ENCODE measurements at places on chromosomes 3 and 15.

DNA sequence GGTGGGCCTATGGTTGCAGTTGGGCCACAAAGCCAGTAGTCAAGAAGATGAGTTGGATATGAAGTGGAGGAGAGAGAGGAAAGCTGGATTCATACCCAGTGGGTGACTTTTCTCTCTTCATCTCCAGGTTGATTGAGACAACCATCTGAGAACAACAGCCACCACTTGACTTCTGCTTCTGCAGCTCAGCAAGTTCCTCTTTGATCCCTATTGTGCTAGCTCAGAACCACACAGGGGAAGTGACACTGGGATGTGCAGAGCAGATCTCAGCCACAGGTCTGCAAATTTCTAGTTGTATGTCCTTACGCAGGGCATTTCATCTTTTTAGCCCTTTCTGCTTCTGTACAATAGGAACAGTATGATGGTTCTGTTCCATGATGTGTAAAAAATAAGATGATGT lies 459.2 kb upstream of the ARRDC4 start:
- DNase-seq, result no peak

- DNase-seq, result no peak
Observed at GRCh38 chr3:124257336-124257864, 265.5 kb upstream of the ROPN1 start.

DNA sequence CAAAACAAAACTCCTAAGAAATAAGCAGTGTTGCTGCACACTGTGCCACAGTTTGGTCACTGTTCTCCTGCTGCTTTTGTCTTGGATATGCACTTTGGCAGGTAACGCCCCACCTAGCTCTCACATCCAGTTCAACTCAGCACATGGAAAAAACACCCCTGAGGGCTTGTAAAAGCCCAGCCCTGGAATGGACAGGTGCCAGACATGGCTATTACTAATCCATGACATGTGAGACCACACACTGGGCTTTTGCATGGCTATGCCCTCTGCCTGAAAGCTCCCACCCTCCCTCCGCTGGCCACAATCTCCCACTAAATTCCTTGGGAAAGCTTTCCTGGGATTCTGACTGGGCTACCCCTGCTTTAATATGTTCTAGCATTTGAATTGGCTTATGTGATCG lies 24.7 kb upstream of the ZBED2 start:
- DNase-seq, result no peak

DNA sequence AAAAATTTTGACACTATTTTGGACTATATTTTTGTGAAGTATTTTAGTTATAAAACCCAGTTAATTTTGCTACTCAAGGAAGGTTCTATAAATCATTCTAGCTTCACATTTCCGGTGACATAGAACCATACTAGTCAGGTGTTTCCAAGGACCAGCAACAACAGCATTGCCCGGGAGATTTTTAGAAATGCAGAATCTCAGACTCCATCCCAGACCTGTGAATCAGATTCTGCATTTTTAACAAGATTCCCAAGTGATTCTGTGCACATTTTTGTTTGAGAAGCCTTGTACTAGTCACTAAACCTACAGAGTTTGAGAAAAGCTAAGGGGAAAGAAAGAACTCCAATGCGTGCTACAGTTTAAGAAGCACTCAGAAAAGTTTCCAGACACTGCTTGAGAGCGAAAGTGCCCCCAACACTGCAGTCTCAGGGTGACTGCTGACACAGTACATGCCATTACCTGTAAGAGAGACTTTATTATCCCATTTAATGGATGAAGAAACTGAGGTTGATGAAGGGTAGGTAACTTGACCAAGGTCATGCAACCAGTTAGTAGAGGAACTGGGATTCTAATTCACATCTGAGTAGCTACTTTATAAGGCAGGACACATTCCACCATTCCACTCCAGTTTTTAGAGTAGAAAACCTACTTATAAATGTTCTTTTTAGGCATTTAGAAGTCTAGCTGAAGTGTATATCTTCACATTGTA lies 49.7 kb upstream of the USP3 start:
- no peak for DNase-seq

GRCh38 chr3:112376992-112377391 lies 44.0 kb downstream of the CD200 start:
- no peak for DNase-seq

- no peak for DNase-seq
Observed at GRCh38 chr3:14886101-14886500, 61.3 kb upstream of the NR2C2 start.

- no peak for DNase-seq
Observed at GRCh38 chr3:70488816-70489215, 176.4 kb upstream of the MDFIC2 start.

DNA sequence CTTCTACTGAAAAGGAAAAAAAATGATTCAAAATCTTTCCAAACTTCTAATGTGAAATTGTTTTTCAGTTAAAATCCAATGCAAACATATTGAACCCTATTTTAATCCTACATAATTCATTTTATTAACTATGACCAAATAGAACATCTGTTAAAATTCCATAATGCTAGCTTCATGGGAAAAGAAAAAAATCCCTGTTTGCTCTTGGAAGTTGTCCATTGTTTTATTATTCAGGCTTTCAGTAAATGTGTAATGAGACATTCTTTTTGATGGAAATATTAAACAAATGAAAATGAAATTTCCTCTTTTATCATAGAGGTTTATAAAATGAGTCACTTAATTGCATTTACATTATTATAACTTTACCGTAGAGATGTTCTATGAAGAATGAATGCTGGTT lies 49.5 kb downstream of the SLC25A26 start:
- no peak for DNase-seq

DNA sequence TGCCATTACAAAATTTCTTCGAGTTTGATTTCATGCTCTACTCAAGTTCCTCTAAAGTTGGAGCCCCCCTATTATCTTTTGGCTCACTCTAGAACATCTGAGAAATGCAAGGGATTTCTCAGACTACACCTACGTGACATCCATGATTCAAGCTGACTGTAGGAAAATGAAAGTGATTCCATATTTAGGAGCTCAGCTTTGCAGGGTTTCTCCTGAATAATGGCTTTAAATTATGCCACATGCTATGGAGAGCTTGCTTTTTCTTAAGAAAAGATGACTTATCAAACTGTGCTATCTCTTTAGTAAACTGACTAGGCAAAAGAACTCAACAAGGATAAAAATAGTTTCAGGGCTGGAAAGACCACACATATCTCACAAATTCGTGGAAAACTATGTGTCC lies 292.1 kb downstream of the LSAMP start:
- no peak for DNase-seq

GRCh38 chr3:127637546-127637945 lies 8.6 kb downstream of the PODXL2 start:
- no peak for DNase-seq

DNA sequence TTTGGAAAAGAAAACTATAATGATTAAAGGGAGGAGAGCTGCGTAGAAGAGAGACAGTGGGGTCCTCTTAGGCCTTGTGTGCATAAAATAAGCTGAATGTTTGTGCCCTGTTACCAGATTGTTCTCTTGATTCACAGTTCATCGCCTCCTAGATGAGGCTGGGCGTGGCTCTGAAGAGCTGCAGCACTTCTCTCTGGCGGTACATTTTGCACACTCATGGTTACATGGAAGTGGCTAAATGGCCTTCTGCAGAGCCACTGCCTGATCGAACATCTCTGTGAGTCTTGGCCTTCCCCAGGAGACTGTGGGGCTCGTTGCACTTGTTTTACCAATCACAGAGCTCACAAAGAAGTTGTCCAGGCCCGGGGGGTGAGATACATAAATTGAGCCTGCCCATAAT lies 208.8 kb downstream of the GABRG3 start:
- DNase-seq, result no peak

GRCh38 chr3:183435661-183436060 lies 7.2 kb upstream of the MCF2L2 start:
- no peak for DNase-seq

- no peak for DNase-seq
Observed at GRCh38 chr15:81863162-81863561, 182.7 kb downstream of the MEX3B start.

GRCh38 chr3:172102123-172102882 lies 62.9 kb downstream of the FNDC3B start:
- DNase-seq, result no peak

DNA sequence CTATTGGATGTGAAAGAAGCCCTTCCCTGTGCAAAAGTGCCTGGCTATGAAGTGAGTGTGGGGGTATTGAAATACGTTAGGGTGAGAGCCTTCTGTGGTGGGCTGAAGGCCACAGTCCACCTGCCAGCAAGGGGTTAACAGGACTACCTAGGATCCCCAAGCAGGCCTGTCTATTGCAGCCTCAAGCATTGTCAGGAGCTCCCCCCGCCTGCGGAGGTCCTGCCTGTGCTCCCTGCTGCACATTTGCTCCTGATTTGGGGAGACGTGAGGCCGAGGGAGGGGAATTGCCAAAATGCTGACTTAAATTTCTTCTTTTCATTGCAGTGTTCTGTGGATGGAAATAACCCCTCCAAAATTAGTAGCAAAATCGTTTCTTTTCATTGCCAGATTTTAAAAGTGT lies 56.2 kb downstream of the GABRG3 start:
- no peak for DNase-seq

- no peak for DNase-seq
Observed at GRCh38 chr3:97102641-97103040, 288.2 kb downstream of the EPHA6 start.

- no peak for DNase-seq
Observed at GRCh38 chr3:169041677-169042171, 621.8 kb downstream of the MECOM start.

- DNase-seq, result no peak
Observed at GRCh38 chr3:127625821-127626220, 3.2 kb upstream of the PODXL2 start.

GRCh38 chr15:74964794-74965193 lies 8.2 kb upstream of the RPP25 start:
- DNase-seq, result no peak

DNA sequence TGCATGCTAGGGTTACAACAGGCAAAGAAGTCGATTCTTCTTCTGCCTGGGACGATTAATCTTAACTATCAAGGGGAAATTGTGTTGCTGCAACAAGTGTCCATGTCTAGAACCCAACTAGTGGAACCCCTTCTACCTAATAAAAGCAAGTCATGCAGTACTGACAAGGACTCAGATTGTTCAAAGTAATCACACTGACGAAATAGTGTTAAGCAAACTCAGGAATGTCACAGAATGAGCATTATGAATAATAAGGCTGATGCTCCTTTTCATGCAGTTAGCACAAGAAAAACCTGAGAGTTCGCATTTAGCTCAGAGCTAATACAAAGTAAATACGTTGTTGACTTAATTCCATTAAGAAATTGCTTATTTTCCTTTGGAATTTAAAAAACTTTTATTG lies 47.5 kb upstream of the TRIM42 start:
- DNase-seq, result no peak

DNA sequence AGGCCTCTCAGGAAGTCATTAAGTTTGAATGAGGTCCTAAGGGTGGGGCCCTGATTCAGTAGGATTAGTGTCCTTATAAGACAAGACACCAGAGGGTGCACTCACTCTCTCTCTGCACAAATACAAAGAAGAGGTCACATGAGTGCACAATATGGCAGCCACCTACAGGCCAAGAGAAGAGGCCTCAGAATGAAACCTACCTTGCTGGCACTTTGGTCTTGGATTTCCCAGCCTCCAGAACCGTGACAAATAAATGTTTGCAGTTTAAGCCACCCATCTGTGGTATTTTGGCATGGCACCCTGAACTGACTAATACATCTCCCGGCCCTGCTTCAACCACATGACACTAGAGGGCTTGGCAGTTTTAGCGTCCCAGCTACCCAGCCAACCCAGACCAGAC lies 73.9 kb upstream of the CHRNB4 start:
- DNase-seq, result no peak

DNA sequence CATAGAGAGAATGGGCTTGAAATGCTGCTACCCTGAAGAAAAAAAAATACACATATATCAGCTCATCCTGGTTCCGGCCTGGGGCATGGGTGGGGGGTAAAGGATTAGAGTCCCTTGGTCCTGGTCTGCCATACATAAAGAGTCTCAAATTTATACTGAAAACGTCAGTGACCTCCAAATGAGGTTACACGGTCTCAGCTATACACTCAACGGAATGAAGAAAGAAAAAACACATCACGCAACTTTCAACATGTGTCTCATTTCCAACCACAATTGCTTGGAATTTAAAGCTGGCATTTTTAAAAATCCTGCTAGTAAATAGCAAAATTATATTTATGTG lies 612.8 kb downstream of the MCTP2 start:
- no peak for DNase-seq

DNA sequence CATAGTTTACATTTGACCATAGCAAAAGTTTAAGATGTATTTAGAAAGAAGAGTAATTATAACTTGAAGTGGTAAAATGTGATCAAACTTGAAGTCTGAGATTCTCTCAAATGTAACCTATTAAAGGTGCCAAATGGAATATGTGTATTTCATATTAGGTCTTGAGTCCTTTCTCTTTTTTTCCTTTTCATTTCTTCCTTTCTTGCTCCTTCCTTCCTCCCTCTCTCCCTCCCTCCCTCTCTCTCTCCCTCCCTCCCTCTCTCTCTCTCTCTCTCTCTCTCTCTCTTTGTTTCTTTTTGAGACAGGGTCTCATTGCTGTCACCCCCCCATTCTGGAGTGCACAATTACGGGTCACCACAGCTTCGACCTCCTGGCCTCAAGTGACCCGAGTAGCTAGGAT lies 47.7 kb downstream of the MAP2K5 start:
- no peak for DNase-seq

GRCh38 chr15:25568751-25569150 lies 129.9 kb upstream of the UBE3A start:
- DNase-seq, result no peak

- no peak for DNase-seq
Observed at GRCh38 chr3:113097960-113098447, 107.2 kb downstream of the GTPBP8 start.

DNA sequence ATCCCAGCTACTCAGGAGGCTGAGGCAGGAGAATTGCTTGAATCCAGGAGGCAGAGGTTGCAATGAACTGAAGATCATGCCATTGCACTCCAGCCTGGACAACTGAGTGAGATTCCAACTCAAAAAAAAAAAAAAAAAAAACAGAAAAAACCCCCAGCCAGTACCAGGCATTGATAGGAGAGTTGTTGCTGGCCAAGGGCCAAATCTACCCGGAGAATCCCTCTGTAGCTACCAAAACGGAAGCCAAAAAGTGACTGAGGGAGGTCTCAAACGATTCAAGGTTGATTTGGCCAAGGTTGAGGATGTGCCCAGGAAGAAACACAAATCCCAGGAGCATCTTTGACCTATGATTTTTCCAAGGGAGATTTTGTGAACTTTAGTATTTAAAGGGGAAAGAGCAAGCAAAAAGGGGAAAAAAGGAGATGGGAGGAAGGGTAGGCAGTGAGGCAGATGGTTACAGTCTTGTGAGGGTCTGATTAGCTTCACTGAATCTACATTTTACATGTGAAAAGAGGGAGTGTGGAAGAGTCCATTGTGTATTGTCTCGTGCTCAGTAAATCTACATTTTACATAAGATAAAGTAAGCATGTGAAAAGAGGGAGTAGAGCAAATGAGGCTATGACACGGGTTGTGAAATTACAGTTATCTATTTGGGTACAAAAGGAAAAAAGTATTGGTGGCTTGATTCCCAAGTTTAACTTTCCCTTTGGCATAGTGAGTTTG lies 32.8 kb downstream of the SETMAR start:
- DNase-seq, result no peak

- DNase-seq, result no peak
Observed at GRCh38 chr3:52836986-52837385, 2.2 kb upstream of the MUSTN1 start.

- DNase-seq, result no peak
Observed at GRCh38 chr3:191094057-191094845, 104.8 kb upstream of the OSTN start.

GRCh38 chr15:100861511-100861991 lies 18.1 kb upstream of the ALDH1A3 start:
- DNase-seq, result no peak

Measured in activated CD8-positive, alpha-beta memory T cell treated with anti-CD3 and anti-CD28 coated beads for 48 hours (primary cell).